ENCODE measurements at places on chromosomes 5 and 9.

- DNase-seq: no peak
These were observed 284.8 kb downstream of the PDE4D start for GRCh38 chr5:59608745-59609144.

DNA sequence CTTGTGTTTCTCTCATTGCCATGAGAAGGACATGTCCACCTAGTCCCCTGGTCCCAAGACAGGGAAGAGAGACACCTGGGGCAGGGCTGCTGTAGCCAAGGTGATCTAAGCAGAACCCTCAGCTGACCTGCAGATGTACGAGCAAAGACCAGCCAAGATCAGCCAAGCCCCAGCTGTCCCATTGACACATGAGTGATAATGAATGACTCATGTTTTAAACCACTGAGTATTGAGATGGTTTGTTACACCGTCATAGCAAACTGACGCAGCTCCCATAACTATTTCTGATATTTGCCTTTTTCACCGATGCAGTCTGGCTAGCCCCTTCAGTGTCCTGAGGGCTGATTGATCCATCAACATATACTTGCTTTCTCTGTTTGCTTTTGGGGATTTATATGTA lies 6.7 kb downstream of the OR1K1 start:
- no peak for DNase-seq

GRCh38 chr9:98607152-98607551 lies 101.6 kb downstream of the GABBR2 start:
- no peak for DNase-seq

DNA sequence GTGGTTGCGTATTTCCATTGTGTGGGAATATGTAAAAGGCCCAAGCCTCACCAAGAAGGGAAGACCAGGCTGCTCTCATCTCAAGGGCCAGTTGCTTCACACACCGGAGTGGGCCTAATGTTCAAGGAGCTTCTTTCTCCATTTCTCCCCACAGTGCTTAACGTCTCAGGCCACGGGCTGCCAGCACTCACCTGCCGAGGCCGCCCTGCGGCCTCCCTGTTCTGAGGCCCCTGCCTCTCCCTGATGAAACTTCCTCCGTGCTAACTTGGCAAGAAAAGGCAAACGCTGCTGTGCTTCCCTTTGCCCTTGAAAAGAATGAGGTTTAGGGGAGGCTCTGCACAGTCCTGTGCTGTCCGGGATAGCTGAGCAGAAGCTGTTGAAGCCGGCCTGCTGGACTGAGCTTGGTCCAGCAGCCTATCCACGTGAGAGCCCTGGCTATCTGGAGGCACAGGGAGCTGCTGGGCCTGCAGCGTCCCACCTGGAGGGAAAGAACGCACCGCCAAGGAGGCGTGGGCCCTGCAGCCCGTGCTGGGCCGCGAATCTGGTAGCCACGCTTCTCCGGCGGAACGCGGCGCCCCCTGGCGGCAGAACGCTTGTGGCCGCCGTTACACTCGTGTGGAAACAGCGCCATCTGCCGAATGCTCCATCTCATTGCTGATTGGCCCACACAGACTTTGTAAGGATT lies 73.5 kb upstream of the PRSS3 start:
- peak; percentile 93 for DNase-seq

DNA sequence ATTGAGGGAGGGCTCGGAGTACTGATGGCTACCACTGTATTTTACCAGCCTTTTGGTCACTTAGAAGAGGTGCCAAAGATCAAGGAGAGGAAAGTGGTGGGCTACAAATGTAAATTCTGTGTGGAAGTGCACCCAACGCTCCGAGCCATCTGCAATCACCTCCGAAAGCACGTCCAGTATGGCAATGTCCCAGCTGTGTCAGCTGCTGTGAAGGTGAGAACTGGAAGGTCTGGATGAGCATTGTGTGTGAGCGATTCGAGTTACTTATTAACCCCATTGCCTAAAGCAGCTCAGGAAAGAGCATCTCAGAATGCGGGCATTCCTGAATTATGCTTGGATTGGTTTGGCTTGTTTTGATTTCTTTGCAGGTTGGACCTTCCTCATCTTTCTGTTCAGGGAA lies 67.5 kb downstream of the ZNF462 start:
- DNase-seq: no peak

Data from CD8-positive, alpha-beta T cell (primary cell).